A375 (cell line): ENCODE measurements at places on chromosomes 5 and 9. TPM values are rescaled to one million over a fixed set of nuclear protein-coding genes. Genes with fewer than 3 reads are reported as not detected.

Gene CPLANE1
- 9.1 and 11.0 TPM in 2 replicates for total RNA-seq

Gene ADAMTSL1
- total RNA-seq = 8.3 and 11.3 TPM in 2 replicates

Gene CEP78
- total RNA-seq = 29.9 and 31.7 TPM in 2 replicates

Gene CSNK1A1
- 327 and 332 TPM in 2 replicates for total RNA-seq
